ENCODE measurements at places on chromosomes 2 and 18.

DNA sequence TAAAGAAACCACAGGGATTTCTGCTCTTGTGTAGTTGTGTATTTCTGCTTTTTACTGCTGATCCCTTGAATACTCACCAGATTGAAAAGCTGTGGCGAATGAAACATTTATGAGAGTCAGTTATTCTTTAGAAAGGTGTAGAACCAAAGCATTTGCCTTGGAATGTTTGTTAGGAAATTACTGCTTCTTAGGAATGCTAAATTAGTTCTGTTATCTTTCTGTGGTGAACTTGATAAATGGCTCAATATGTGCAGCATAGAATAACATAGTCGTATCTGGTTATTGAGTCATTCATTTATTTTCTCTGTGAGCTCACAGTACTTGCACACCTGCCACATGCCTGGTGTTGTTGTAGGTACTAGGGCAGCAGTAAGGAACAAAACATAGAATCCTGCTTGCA is 57.0 kb upstream of the FAM237A start:
- DNase-seq, result no peak

DNA sequence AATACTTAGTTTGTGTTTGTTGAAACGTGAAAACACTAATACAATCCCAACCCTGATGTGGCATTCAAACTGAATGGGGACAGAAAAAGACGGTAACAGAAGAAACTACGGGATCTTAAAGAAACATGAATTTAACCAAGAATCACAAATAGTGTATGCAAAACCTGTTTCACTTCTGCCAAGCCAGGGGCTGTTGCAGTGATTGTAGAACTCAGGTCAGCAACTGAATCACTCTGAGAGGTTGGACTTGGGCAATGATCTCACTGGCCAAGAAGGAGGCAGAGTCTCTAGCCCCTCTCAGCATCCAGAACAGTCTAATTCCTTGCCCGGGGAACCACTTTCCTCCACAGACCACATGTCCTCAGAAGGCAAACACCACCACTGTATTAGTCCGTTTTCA is 54.9 kb upstream of the CRIM1 start:
- DNase-seq, result no peak

DNA sequence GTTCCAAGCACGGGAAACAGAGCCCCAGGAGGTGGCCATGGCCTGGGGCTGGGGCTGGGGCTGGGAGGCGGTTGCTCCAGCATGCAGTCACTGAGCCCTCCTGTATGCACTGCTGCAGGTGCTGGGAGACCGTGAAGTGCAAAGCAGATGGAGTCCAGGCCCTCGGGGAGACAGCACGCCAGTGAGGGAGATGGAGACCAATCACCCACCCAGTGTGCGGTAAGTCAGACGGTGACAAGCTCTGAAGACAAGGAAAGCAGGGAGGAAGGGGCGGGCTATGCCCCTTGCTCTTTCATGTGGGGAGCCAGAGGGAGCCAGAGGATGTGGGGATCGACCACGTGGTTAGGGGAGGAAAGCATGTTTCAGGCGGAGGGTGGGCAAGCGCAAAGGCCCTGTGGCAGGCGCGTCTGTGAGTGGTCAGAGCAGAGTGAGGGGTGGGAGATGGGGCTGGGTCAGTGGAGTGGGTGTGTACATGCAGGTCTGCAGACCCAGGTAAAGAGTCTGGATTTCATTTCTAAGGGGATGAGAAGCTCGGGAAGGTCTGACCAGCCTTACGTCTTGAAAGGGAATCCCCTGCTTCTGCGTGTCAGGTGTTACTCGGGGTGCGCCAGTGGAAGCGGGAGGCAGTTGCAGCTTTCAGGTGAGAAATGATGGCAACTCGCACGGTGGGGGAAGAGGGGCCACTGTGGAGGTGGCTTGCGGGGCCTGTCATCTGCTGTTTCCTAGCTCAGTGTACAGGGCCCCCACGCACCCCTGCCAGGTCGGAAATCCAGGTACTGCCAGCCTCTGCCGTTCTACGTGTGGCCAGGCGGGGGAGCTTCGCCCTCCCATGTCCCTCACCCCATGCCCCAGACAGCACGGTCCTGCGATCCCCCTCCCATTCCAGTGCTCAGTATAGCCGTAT is 19.4 kb downstream of the RRM2 start:
- no peak for DNase-seq

- DNase-seq, result no peak
Measured at GRCh38 chr2:197827618-197828017, 23.2 kb downstream of the PLCL1 start.

GRCh38 chr2:17849275-17849674 is 29.2 kb upstream of the KCNS3 start:
- DNase-seq, result no peak

- no peak for DNase-seq
Measured at GRCh38 chr2:119879502-119879901, 119.8 kb downstream of the PTPN4 start.
